GM18507 (cell line): ENCODE measurements at places on chromosomes 7 and 10.

GRCh38 chr10:122239578-122240257 is 31.4 kb upstream of the BTBD16 start:
- DNase-seq = no peak

DNA sequence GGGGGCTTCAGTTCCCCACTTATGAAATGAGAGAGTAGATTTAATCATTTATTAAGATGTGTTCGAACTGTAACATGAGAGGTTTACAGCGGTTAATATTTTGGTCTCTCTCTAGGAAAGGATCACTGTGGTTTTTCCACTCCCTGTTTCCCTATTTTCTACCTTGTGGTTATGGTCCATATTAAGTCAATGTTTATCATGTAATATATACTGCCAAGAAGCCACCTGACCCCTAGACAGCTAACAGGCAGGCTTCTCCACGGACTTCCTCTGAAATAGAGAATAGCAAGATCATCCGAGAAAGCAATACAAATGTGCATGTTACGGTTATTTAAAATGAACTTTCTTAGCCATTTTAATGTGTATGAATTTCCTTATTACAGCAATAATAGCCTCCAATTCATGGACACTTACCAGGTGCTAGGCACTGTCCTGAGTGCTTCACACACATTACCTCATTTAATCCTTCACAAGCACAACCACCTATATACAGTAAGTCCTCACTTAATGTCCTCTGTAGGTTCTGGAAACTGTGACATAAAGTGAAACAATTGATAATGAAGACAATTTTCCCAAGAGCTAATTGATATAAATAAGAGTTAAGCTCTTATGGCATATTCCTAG is 835 bp upstream of the COL28A1 start:
- no peak for DNase-seq

DNA sequence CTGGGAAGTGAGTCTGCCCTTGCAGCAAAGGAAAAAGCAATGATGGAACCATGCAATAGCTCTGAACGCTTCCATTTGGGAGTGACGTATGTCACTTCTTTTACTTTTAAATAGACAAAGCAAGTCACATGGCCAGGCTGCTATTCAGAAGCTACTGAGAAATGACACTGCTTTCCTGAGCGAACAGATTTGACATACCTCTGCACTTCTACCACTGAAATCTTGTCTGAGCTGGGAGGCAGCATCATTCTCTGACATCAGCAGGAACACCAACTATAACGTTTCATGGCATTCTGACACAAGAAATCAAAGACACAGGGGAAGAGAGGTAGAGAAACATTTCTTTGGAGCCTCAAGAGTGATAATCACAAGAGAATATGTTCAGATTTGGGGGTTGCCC is 271.1 kb downstream of the SNX13 start:
- DNase-seq = no peak

DNA sequence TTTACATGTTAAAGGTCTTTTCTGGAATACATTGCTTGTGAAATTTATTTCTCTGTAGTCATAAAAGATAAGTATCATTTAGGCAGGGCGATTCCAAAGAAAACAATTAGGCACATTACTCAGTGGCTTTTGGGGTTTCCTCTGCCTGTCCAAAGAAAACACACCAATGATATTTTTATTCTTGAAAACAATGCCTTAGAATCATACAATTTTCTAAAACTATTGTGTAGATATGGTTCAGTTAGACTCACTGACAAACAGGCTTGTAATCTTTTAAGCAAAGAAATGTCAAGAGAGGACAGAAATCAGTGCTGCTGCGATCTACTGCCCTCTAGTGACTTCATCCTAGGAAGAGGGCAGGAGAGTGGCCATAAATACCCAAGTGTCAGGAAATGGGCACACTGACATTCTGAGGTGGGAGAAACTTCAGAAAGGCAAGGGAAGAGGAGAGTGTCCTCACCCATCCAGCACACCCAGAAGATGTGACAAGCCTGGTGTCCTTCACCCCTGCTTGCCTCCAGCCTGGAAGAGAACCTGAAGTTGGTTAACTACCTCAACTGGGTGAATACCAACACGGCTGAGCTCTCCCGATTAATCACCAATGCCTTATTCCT is 120.5 kb downstream of the GALNT11 start:
- no peak for DNase-seq

GRCh38 chr10:124641282-124642087 is 102.7 kb downstream of the FAM53B start:
- no peak for DNase-seq

GRCh38 chr10:29860166-29860565 is 199.2 kb downstream of the JCAD start:
- DNase-seq = no peak

DNA sequence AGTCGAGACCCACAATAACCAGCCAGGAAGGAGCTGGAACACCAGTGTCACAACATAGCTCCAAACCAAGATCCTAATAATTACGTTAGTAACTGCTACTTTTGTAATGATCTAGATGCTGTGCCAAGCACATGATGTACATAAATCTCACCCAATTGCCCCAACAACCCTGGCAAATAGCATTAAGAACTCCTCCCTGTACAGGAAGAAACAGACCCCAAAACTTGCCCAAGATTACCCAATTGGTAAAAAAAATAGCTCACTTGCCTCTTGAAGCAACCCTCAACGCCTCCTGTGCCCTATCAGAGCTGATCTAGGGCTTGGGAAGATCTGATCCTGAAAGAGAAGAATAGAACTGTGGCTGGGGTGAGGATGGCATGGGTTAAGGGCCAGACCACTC is 628.7 kb upstream of the AUTS2 start:
- no peak for DNase-seq

GRCh38 chr7:65475734-65476319 is 102.2 kb downstream of the ZNF92 start:
- peak; percentile 46 for DNase-seq

- no peak for DNase-seq
These were observed 3.1 kb upstream of the KNDC1 start for GRCh38 chr10:133156674-133157579.

- DNase-seq = no peak
These were observed 598 bp downstream of the MCMBP start for GRCh38 chr10:119871881-119872609.

DNA sequence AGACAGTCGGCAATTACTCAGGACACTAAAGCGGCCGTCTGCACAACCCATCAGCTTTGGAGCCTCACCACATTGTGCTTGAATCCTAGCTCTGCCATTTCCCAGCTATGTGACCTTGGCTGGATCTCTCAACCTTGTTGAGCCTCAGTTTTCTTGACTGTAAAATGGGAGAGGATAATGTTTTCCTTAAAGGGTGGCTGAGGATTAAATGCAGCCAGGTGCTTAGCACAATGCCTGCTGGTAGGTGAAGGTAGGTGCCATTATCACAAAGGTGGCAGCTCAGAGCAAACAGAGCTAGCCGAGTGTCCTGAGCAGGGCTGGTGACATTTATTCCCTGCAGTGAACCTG is 508.5 kb upstream of the ZMIZ1 start:
- DNase-seq = no peak

- no peak for DNase-seq
These were observed 59.8 kb downstream of the SLC25A40 start for GRCh38 chr7:87816389-87816788.

- no peak for DNase-seq
These were observed 129.0 kb downstream of the ARHGAP22 start for GRCh38 chr10:48475943-48476278.

DNA sequence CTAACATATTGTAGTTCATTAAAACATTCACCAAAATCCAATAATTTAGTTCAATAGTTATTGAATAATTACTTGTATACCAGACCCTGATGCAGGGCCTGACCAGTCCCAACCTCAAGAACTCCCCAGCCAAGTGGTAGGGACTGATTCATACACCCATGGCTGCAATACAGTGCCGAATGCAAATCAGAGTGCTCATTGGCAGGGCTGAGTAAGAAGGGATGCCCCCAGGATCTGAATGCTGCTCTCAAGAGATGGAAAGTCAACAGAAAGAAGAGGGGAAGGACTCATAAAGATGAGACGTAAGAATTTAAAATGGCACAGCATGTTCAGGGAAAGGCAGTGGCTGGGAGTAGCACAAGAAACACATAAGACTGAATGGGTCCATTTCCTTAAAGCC is 29.9 kb downstream of the ZNF438 start:
- no peak for DNase-seq

GRCh38 chr7:4006687-4007086 is 675.4 kb upstream of the FOXK1 start:
- no peak for DNase-seq

GRCh38 chr7:128102490-128103291 is 71.5 kb upstream of the LRRC4 start:
- DNase-seq = no peak

GRCh38 chr7:28211006-28211405 is 30.4 kb upstream of the JAZF1 start:
- no peak for DNase-seq

- no peak for DNase-seq
These were observed 235.7 kb downstream of the AGMO start for GRCh38 chr7:15326044-15326644.

DNA sequence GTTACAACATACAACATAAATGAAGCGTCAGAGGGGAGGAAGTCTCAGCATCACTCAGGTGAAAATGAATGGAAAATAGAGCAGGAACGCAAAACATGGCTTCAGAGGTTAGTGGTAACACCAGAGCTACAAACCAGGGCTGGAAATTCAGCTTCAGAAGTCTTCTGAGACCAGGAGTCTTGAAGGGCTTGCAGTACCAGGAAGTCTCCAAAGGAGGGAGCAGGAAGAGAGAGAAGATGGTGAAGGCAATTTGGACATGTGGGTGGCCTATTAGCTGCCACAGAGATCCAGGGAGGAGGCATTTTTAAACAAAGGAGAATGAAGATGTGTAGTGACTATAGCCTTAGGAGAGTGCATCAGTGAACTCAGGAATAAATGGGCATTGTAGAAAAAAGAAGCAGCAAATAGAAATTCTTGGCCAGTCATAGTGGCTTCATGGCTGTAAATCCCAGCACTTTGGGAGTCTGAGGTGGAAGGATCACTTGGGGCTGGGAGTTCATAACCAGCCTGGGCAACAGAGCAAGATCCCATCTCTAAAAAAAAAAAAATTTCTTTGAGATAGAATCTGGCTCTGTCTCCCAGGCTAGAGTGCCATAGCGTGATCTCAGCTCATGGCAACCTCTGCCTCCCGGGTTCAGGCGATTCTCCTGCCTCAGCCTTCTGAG is 9.3 kb upstream of the TET1 start:
- DNase-seq = peak; percentile 46

- no peak for DNase-seq
These were observed 108.7 kb upstream of the PPIF start for GRCh38 chr10:79238606-79239005.

DNA sequence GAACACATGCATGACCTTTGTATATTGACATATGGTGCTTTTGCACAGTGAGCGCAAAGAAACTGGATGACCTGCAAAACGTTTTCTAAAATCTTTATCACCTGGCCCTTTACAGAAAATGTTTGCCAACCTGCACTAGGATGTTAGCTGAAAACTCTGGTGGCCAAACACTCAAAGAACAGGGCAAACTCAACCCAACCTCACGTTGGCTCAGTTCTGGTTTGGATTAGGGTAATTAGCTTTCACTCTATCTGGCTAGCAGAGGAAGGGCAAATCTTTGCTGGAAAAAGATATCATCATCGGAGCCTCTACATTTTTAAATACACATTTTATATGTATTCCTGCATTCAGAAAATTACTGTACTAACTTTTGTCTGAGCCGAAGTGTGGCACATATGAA is 688.9 kb downstream of the PHTF2 start:
- no peak for DNase-seq

GRCh38 chr10:129134371-129134770 is 332.7 kb upstream of the MGMT start:
- no peak for DNase-seq

DNA sequence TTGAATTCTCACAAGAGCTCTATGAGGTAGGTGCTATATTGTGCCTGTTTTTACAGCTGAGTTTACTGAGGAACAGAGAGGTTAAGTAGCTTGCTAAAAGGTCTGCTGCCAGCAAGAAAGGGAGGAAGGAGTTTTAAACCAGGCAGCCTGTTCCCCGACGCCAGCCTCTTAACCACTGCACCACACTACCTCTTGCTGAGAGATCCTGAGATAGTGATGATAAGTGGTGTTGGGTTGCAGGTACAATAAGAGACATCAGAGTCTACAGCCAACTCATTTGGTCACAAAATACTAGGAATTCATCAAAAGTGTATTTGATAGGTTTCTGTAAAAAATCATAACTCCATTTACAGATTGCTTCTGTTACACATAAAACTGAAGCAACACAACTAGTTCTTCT is 8.0 kb downstream of the CCDC71L start:
- no peak for DNase-seq
